ENCODE measurements at places on chromosomes 1 and 21. TPM values are rescaled to one million over a fixed set of nuclear protein-coding genes. Genes with fewer than 3 reads are reported as not detected.

DNA sequence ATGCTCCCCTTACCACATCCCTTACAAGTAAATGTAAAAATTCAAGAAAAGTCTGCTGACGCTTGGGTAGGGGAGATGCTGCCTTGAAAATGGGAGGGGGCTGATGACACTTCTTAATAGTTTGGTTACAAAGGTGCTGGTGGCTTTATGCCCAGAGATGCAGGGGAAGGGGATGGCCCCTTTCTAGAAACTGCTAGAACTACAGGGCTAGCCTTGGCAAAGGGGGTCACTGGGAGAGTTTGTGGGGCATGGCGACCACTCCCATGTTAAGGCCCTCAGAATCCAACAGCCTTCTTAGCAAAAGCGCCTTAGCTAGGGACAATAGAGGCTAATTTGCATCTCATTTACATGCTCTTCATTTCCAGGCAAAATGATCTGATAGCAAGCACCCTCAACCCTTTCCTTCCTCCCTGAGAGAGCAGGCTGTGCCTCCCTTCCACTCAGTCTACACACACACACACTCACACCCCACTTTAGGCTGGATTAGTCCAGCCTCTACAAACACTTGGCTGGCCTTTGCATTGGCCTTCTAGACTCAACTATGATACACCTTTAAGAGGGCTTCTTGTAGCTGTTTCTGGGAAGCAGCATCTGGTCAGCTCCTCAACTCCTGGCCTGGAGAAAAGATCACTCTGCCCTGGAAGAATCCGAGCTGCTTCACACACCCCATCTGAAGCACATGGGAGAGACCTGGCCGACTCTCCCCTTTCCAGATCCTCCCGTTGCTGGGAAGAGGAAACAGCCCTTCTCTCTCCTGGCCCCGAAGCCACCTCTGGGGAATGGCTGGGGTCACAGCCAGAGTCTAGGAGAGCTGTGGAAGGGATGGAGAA, 1.7 kb downstream of the SEMA6C start:
- no peak for DNase-seq

GRCh38 chr21:20902511-20902910, 95.7 kb upstream of the NCAM2 start:
- DNase-seq: no peak

DNA sequence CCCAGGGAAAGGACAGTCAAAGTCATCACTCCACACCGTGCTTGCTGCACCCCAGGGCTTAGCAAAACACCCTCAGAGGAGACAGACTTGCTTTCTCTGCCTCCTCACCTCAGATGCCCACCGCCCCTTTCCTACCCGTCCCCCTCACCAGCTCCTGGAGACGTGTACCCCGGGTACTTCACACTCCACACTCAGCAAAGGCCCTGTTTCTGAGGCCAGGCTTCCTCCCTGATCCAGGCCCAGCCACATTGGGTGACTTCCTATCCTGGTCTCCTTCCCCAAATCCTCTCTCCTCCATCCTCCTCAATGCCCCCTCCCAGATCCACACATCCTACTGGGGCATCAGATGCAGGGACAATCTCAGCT, 116.7 kb downstream of the DMRTB1 start:
- no peak for DNase-seq

GRCh38 chr1:82706741-82707140, 906.0 kb downstream of the ADGRL2 start:
- no peak for DNase-seq

DNA sequence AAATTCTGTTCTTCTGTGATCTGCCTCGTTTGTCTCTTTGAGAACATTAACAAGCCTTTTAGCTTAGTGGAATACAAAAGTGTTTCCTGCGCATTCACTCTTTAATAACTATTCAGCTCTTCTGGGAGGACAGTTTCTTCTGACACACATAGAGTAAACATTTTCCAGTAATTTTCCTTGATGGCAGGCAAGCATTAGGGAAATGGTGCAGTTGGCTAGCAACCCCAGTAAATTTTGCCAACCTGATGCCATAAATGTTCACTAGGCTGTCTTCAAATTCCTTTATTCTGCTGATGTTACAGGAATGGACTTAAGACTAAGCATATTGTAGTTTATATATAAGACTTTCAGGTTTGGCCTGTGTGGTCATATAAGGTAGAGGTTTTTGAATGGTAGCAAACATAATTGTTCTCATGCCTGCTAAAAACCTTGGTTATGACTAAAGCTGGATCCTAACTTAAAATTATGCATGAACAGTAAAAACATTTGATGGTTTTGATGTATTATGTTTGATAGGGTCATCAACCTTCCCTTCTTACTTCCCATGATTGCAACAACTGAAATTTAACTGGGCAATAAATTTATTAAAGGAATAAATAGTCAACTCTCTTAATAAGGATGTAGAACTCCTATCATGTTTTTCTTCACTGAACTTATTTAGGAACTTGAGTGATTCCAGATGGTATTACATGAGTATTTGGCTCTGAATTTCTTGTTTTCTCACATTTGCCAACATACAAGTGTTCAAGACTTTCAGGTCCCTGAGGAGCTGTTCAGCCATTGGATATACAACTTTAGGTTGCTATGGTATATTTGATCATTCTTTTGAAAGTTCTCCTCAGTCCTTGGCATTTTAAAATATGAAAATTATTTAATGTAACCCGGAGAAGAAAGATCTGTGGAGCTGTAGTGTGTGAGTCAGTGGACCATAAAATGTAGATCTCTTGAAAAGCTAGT, 223.4 kb downstream of the FMN2 start:
- DNase-seq: no peak

DNA sequence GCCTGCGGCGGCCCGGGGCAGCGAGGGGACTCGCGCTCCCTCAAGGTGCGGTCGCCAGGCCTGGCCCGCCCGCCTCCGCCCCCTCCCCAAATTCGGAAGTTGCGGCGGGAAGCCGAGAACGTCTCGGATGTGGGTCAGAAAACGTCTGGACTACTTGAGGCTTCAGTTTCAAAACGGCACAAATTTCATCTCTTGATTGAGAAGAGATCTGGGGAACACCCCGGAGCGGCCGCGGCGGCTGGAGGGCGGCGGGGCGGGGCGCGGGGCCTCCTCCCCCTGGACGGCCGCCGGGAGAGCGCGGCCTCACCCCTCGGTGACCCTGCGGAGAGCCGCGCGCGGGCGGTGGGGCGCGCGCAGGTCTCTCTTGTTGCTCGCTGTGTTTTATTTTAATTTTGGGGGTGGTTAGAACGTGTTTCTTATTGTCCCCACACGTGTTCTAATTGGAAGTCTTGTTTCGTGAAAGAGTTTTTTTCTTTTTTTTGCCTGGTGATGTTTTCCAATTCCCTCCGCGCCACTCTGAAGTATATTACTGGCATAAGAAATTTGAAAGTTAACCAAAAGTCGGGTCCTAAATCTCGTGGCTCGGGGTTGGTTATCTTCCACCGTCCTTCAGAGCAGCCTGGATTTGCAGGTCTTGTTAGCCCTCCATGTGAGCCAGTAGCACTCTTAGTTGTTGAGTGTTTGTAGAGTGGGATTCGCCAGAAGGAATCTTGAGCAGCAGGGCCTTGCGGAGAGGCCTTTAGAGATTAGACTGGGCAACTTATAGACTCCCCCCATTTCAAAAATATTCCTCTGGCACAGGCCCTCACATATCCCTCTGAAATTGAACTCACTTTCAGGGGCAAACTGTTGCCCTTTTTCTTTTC, 749 bp downstream of the PCBP3 start:
- DNase-seq: no peak

The SLC25A34 gene
- total RNA-seq: 6.6 TPM

The CRNN gene
- not detected for total RNA-seq

The S100A1 gene
- total RNA-seq: not detected

Data from mesothelial cell of epicardium (in vitro differentiated cells).